ENCODE measurements at places on chromosomes 4 and X.

DNA sequence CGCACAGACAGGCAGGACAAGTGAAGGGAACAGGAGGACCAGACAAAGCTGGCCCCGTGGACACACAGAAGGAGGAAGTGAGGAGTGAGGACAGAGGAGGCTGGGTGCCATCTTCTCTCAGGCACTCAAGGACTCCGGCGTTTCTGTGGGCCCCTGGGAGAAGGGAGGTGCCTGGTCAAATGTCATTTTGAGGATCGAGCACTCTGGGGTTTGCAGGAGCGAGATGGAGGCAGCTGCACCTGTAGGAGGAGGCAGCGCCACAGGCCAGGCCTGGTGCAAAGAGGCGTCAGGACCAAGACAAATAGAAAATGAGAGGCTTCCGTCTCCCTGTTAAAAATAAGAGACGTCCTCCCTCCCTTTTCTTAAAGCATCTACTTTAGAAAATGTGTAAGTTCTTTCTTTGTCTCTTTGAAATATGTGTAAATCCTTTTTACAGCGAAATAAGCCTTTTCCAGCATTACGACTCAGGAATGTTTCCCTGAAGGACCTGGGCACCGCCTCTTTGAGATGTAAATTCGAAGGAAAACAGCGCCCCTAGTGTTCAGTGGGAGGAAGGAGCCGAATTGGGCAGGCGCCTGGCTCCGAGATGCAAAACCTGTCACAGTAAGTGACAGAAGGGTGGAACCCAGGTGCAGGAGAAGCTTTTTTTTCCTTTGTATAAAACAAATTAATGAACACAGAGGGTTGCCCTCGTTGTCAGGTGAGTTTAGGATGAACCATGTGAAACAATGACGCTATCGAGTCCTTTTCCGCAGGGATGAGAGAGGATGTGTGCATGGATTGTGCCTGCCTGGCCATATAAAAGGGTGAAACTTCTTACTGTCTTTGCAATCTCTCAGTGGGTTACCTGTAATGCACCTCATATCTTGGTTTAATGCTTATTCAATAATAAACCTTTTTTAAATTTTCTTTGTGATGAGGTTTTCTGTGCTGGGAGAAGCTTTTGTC is 1.4 kb upstream of the C4orf50 start:
- peak; percentile 36 for DNase-seq

DNA sequence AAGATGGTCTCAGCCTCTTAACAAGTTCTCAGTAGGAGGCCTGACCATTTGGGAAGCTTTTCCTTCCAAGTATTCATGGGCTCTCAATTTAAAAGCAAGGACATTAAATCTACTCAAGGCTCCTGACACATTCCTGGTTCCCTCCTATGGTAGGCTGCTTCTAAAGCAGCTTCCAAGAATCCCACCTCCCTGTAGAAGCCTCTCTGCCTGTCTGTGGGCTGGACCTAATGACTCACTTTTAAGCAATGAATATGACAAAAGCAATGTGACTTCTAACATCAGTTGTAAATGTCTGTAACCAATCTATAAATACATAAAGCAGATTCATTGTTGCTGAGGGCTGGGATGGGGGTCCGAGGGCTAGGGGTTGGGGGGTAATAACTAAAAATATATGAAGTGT is 99.5 kb upstream of the FAM9B start:
- no peak for DNase-seq

DNA sequence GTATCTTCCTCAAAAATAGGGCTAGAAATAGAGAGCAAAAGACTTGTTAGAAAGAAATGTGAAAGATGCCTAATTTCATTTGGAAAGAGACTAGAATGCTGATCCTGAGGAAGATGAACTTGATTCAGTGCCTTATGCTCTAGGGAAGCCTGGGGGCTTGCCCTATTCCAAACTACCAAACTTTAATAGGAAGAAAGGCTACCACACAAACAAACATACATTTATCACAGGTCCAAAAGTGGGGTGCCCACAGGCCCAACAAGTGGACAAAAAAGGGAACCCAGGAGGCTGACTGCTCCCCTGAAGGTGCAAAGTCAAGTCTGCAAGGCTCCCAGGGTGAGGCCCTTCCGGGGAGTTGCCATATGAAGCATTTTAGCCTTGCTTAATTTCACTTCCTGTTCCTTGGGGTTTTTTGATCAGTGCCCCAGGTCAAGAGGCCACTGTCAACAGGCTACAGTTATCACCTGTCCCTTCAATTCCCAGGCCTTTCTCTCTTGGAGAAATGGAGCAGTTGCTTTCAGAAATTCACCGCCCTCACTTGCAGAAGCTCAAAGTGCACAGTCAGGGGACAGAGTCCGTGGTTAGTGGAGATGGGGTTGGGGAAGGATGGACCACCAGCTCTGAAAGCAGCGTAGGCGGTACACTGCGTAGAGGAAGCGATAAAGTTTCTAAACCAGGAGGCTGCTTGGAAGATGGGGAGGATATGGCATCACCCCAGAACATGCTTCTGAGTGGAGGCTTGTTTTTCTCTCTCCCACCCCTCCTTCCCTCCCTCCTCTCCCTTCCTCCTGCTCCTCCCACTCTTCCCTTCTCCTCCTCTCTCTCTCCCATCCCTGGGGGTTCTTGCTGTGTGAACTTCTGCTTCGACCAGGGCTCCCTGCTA is 36.4 kb downstream of the TMEM154 start:
- DNase-seq, result no peak

- no peak for DNase-seq
These were observed 196.5 kb downstream of the ARHGAP10 start for GRCh38 chr4:147928400-147928799.

DNA sequence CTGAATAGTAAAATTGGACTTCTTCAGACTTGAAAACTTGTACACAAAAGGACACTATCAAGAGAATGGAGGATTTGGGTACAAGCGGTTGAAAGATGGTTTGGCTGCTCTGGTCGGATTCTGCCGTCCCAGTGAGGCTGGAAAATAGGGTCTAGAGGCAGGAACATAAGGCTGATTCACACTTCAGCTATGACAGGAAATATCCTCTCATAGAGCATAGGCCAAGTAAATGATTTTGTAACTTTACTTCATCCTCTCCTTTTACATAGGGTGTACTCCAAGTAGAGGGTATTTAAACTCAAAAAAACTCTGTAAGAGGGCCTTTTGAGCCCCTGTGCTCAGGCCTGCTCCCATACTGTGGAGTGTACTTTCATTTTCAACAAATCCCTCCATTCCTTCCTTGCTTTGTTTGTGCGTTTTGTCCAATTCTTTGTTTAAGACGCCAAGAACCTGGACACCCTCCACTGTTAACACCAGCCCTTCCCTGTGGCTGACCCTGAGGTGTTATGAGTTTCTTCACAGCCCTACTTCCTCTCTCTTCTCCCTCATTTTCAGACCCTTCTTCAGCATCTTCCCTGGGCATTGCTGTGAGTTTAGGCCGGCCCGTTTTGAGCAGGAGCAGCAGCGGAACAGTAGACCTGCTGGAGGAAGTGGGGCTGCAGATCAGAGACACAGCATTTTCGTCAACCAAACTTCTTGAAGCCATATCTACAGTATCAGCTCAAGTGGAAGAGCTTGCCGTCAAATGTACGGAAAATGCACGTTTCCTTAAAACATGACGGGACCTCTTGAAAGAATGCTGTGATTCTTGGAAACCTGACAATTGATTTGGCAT is 7.2 kb downstream of the PGAM4 start:
- no peak for DNase-seq

GRCh38 chrX:131397891-131398290 is 108.8 kb upstream of the IGSF1 start:
- no peak for DNase-seq

- no peak for DNase-seq
These were observed 32.9 kb downstream of the SLC2A9 start for GRCh38 chr4:9988363-9988749.

DNA sequence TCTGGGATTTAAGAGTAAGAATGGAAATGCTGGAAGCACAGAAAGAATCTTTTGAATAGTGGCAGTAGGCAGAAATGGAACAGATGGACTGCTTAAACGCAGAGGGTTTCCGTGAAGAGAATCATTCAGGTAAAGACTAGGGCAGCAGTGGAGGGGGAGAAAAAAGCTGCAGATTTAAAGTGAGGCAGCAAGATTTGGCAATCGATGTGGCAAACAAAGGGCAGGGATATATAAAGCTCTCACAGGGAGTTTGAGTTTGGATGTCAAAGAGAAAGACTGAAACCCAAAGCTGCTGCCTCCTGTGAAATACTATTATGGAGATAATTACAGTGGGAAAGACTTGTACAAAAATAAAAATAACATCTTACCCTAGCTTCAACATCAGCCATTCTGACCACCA is 384.0 kb downstream of the CENPC start:
- no peak for DNase-seq

DNA sequence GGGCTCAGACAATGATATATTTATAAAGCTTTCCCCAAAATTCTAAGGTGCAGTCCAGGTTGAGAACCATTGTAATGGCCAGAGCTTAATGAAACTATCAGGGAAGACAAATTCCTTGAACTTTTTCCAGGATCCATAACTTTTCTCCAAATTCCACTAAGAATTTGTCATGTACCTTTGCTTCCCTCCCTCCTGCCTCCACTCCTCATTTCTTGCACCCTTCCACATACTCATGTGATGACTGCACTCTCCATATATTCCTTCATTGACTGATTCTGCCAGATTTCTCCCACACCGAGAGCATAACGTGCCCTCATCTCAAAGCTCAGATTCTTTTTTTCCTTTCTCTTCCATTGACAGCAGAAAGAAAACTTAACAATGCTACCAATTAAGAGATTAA is 20.9 kb upstream of the AMELX start:
- DNase-seq, result no peak

GRCh38 chrX:125306335-125306866 is 13.3 kb upstream of the TEX13C start:
- DNase-seq, result no peak

GRCh38 chr4:185412412-185412811 is 13.4 kb downstream of the UFSP2 start:
- DNase-seq, result no peak

DNA sequence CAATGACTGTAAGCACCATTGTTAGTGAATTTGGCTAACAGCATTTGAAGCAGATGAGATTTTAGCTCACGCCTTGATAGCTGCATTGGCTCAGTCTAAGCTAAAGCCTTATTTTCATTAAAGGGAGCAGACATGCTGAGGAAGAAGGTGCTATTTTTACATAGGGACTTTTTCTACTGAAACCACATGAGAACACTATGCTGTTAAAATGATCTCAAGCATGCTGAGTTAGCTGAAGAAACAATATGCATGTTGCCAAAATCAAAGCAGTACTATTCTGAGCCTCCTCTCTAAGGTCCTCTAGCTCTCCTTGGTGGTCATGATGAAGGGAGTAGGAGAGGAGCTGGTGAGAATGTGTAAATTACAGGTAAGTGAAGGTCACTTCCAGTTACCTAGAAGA is 134.4 kb upstream of the JADE1 start:
- no peak for DNase-seq

DNA sequence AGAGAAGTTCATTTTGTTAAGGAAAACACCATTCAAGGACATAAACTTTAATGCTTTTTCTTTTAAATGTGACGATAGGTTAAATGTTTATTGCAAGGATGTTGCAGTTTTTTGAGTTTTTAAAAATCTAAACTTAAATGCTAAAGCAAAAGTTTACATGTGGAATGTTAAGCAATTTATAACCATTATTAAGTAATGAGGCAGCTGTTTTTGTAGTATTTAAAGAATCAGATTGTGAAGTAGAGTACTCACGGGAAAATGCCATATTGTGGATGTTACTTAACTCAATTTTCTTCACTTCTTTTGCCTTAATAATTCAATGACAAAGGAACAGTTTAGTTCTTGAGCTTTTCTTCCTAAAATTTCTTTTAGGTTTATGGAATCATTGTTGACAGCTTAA is 43.5 kb downstream of the UBE2K start:
- DNase-seq, result no peak

GRCh38 chrX:13094828-13095341 is 50.5 kb upstream of the FAM9C start:
- DNase-seq, result no peak

GRCh38 chr4:119765469-119765868 is 136.9 kb upstream of the PDE5A start:
- DNase-seq, result no peak

GRCh38 chr4:133483600-133484246 is 334.6 kb downstream of the PCDH10 start:
- no peak for DNase-seq

GRCh38 chr4:157819693-157820464 is 352.9 kb downstream of the GASK1B start:
- DNase-seq, result no peak

DNA sequence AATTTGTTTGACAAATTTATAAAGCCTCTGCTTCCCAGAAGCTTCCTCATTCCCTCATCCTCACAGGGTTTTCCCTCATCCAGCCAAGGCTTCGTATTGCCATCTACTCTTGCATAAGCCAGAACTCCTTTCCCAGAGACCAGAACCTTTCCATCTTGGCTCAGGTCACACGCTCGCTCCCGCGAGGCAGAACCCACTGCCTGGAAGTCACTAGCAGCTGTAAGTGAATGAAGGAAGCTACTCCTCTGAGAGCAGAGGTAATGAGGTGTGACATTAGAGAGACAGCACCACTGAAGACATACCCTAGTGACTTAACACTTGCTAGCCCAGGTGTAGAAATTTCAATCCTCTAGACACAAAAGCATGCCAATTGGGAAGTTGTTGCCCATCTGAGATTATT is 52.5 kb downstream of the LHFPL1 start:
- no peak for DNase-seq

DNA sequence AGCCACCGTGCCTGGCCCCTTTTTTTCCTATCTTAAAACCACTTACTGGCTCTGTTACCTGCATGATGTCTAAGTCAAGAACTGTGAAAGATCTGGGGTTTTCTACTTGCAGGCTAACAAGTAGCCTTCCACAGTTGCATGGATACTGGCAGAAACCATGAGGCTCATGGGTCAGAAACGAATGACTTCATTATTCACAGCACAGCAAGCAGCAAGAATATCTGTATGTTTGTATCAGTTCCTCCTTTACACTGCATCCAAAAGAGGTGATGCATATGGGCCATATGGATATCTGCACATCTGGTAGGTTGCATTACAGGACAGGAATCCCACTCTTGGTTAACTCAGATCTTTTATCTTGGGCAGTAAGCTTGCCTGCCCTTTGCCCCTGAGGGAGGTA is 154.9 kb upstream of the NUDT6 start:
- no peak for DNase-seq

GRCh38 chr4:79198951-79199587 is 126.8 kb downstream of the NAA11 start:
- DNase-seq, result no peak

DNA sequence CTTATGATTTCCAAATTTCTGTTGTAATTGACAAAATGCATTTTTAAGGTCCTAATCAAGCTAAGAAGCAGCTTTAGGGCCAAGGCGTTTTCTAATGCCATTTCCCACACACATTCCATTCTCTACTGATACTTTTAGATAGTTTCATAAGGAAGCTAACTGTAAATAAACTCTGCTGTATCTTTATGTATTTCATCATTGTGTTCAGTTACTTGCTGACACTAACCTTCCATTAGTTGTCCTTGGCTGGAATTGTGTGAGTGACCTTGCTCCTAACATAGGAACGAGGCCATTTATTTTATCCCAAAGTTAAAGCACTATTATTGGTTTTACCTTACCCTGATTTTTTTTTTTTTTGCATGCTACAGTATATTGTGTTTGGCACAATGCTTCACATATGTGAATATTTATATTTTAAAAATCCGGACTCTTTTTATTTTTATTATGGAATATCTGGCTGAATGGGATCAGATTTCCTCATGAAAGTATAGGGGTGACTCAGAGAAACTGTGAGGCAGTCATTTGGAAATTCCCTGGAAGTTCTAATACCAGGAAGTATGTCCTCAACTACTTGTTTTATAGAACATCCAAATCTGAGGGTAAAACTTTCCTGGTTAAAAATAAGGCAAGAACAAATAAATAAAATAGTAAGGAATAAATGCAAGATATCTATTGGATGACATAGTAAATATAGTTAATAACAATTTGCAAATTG is 62.7 kb upstream of the SORBS2 start:
- no peak for DNase-seq

- no peak for DNase-seq
These were observed 363.9 kb downstream of the DHRSX start for GRCh38 chrX:2136848-2137247.

Measured in activated CD4-positive, CD25-positive, alpha-beta regulatory T cell treated with anti-CD3 and anti-CD28 coated beads, Interleukin-2, amount 50 U/mL, for 72 hours (primary cell).